Hematopoietic multipotent progenitor cell treated with erythropoietin and hydrocortisone succinate and interleukin-3 and kit ligand, for 4 days (in vitro differentiated cells): ENCODE measurements at places on chromosomes 11 and 22.

DNA sequence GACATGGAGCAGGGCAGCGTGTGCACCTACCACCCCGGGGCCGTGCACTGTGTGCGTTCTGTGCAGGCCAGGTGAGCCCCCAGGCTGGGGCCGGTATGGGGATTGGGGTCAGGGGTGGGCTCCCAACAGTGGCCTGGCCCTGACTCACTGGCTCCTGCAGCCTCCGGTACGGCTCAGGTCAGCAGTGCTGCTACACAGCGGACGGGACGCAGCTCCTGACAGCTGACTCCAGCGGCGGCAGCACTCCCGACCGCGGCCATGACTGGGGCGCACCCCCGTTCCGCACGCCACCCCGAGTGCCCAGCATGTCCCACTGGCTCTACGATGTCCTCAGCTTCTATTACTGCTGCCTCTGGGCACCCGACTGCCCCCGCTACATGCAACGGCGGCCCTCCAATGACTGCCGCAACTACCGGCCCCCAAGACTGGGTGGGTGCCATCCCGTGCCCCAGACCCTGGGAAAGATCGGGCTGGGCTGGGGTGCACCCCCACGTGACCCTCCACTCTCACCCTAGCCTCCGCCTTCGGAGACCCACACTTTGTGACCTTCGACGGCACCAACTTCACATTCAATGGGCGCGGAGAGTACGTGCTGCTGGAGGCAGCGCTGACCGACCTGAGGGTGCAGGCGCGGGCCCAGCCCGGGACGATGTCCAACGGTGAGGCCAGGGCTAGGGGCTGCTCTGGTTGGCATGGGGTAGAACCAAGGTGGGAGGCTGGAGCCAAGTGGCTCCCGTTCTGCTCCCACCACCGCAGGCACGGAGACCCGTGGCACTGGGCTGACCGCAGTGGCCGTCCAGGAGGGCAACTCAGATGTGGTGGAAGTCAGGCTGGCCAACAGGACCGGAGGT is 4.4 kb downstream of the SUSD2 start:
- DNase-seq: no peak

GRCh38 chr11:113926273-113927197 is 21.9 kb downstream of the HTR3B start:
- DNase-seq: no peak

GRCh38 chr11:123559523-123559955 is 94.9 kb downstream of the SCN3B start:
- DNase-seq: peak; percentile 49

DNA sequence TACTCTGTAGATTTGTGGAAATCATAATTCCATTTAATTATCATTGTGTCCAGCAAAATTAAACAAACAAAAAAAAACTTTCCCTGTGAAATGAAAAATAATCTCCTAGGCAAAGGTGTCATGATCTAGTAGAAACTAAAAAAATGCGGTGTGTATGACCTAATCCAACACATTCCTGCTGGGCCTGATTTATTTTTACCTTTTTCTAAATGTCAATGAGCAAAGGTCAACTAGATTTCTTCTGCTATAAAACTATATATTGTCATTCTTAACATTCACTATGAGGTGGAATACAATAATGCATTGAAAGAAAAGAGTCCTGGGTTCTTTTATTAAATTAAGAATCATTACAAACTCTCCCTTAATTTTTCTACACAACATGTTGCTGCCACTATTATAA is 57.1 kb upstream of the MN1 start:
- DNase-seq: no peak

DNA sequence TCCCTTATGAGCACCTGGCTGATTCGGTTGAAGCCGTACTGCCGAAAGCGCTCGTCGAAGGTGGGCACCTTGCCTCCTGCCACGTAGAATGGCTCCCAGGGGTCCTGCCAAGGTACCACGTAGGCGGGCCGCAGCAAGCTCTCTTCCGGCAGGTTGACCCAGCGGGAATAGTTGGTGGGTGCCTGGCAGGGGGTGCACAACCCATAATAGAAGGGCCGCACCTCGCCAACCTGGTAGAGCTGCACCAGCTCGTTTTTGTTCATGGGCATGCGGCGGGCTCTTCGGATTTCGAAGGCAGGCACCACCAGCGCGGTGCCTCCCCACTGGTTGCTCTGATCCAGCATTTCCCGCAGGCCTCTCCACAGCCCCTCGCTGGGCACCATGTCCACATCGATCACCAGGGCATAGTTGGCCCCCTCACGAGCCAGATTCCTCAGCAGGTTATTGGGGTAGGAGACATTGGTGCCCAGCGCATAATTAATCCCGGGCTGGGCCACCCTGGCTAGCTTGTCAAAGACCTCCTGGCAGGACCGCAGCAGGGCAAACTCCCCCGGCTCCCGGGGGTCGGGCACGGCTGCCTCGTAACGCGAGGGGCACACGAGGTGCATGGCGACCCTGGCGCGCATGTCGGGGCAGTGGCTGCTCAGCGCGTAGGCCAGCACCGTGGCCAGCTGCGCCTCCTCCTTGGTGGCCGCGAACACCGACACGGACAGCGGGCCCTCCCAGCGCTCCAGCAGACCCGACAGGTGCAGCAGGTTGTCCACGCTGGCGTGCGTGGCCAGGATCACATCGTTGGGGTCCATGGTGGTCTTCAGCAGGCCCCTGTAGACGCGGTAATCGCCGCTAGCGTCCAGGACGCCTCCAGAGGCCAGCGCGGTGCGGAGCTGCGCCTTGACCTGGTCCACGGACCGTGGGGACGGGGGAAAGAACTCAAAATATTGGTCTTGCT is 679 bp downstream of the B4GAT1 start:
- no peak for DNase-seq

DNA sequence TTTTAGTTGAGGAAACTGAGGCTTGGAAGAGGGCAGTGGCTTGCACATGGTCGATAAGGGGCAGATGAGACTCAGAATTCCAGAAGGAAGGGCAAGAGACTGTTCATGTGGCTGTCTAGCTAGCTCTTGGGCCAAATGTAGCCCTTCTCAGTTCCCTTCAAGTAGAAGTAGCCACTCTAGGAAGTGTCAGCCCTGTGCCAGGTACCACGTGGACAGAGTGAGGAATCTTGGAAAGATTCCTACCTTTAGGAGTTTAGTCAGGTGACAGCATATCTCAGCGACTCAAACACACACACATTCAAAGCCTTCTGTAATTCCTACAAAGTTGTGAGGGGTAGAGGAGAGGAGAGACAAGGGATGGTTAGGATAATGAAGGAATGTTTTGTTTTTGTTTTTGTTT is 18.3 kb downstream of the PIK3IP1 start:
- DNase-seq: no peak

DNA sequence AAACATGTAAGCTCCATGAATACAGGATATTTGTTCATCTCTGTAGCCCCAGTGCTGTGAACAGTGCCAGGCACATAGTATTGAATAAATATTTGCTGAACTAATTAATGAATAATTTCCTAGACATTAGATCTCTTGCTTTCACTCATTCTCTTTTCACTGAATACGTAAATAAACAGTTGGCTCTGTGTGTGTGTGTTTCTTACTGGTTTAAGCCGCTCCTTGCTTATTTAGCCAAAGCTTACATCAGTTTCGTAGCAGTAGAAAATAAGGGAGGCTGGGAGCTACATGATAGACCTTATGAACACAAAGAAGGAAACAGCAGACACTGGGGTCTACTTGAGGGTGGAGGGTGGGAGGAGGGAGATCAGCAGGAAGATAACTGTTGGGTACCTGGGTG is 17.2 kb downstream of the KREMEN1 start:
- DNase-seq: no peak

DNA sequence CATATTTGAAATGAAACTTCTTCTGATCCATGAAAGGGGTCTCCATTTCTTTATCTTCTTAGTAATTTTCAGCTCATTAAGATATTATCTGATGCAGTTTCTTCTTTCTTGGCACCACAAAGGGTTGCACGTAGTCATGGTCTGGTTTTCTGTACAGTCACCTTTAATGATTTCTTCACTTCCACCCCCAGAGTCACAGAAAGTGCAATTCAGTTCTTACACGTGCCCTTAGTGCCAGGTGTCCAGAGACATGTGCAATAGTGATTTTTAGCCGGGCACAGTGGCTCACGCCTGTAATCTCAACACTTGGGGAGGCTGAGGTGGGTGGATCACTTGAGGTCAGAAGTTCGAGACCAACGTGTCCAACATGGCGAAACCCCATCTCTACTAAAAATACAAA is 202.8 kb upstream of the MTNR1B start:
- peak; percentile 36 for DNase-seq

GRCh38 chr11:30666817-30667216 is 80.7 kb upstream of the MPPED2 start:
- DNase-seq: no peak

GRCh38 chr11:120629407-120630080 is 118.0 kb downstream of the GRIK4 start:
- no peak for DNase-seq

GRCh38 chr11:23897453-23898286 is 599.2 kb upstream of the LUZP2 start:
- no peak for DNase-seq

GRCh38 chr11:63764679-63765647 is 3.6 kb downstream of the ZFTA start:
- no peak for DNase-seq

- no peak for DNase-seq
Measured at GRCh38 chr11:111582881-111583280, 19.4 kb upstream of the SIK2 start.

- DNase-seq: peak; percentile 40
Measured at GRCh38 chr22:42632096-42632495, 8.3 kb downstream of the ATP5MGL start.

GRCh38 chr11:86365546-86365945 is 9.1 kb upstream of the CCDC81 start:
- no peak for DNase-seq

DNA sequence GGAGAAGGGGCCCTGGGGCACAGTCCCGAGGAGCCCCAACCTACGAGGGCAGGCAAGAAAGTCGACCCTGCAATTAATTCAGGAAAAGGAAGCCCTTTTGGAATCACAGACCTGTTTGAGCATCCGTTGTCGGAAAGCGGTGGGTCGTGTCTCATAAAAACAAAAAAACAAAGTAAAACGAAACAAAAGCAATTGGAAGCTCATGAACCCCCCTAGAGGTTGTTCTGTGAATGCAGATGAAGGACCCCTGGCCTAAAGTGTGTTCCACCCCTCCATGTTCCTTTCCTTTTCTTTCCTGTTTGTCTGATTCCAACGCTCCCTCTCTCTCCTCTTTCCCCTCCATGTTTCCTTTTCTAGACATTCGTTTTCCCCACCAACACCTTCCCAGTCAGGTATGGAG is 203.7 kb downstream of the GRIK4 start:
- DNase-seq: peak; percentile 52

GRCh38 chr11:68313574-68314202 is 1.3 kb downstream of the LRP5 start:
- peak; percentile 60 for DNase-seq

GRCh38 chr22:30056015-30056414 is 24.2 kb upstream of the HORMAD2 start:
- DNase-seq: no peak

DNA sequence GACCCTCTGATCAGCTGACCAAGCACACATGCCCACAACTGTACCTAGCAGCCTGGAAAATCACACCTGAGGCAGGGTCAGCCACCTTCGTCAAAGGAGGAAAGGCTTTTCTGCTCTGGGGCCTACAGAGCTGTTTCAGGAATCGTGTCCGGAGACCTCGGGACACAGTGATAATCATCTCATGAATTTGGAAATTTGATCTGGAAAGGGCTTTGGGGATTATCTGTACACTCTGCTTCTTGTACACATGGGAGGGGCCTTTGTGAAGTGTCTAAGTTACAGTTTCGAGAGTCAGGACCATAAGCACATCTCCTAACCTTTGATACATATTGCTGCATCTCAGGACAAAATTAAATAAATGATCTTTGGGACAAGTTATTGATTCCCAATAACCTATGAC is 1421.2 kb upstream of the TENM4 start:
- DNase-seq: no peak

DNA sequence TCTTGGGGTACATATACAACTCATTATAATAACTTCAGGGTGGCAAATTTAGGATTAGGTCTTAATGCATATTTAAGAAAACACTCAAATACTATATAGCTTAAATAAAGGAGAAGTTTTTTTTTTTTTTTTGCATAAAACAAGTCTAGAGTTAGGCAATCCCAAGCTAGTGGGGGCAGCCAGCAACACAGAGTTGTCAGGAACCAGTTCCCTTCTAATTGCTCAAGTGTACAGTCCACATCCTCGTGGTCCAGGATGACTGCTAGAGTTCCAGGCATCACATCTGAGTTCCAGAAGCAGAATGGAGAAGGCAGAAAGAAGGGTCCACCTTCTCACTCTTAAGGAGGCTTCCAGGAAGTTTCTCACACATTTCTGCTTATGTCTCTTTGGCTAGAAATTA is 261.9 kb upstream of the PLET1 start:
- DNase-seq: peak; percentile 31

- no peak for DNase-seq
Measured at GRCh38 chr11:19380375-19380774, 139.6 kb upstream of the E2F8 start.

- no peak for DNase-seq
Measured at GRCh38 chr11:10162222-10162621, 131.8 kb downstream of the SBF2 start.

- DNase-seq: no peak
Measured at GRCh38 chr22:26702906-26703830, 45.8 kb downstream of the MIAT start.

GRCh38 chr11:17012712-17013547 is 1.3 kb downstream of the PLEKHA7 start:
- peak; percentile 8 for DNase-seq

GRCh38 chr22:39179841-39180335 is 27.4 kb upstream of the CBX7 start:
- no peak for DNase-seq

DNA sequence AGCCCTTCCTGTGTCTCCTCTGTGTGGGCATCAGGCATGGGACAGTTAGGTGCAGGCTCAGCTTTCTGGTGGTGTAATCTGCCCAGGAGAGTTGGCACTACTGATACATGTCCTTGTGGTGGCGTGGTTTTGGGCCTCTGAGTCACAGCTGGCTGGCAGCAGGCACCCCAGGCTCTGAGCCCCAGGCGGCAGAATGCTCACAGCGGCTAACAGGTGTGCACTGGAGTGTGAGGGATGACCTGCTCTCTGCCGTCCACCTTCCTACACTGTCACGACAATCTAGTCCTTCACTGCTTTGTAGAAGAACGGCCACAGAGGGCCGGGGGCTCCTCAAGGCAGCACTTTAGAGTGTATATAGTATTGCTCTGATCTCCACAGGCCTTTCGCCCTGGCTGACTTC is 100.3 kb upstream of the PITPNB start:
- DNase-seq: peak; percentile 64

- DNase-seq: no peak
Measured at GRCh38 chr11:36718451-36718850, 120.4 kb upstream of the RAG2 start.

GRCh38 chr11:61826930-61827570 is 1.1 kb upstream of the FADS2 start:
- DNase-seq: peak; percentile 86

GRCh38 chr11:34275486-34275885 is 82.3 kb downstream of the ABTB2 start:
- no peak for DNase-seq

- DNase-seq: no peak
Measured at GRCh38 chr11:17026487-17027082, 12.4 kb upstream of the PLEKHA7 start.

GRCh38 chr11:108545909-108546501 is 47.6 kb downstream of the EXPH5 start:
- DNase-seq: no peak

- DNase-seq: no peak
Measured at GRCh38 chr22:20834206-20834605, 24.4 kb downstream of the PI4KA start.

GRCh38 chr22:44336962-44337677 is 24.4 kb upstream of the SHISAL1 start:
- DNase-seq: no peak

- DNase-seq: no peak
Measured at GRCh38 chr11:2525941-2526807, 81.4 kb downstream of the KCNQ1 start.
